ENCODE measurements at places on chromosomes 12 and 14.
A peak's percentile ranks its signal among the peaks of the same experiment; 100 is the strongest.

DNA sequence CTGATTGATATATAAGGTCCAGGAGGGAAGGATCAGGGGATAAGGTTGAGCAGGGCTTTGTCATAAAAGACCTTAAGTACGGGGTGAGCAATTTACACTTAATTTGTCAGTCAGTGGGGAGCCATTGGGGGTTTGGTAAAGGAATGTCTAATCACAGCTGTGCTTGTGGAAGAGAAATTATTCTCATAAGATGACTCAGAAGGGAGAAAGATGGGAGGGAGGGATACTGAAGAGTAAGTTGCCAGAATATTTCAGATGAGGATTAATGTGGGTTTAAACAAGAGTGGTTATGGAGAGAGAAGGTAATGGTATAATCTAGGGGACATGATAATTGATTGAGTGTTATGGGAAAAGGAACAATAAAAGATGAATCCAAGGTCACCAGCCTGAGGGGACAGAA is 500.1 kb upstream of the CCDC196 start:
- DNase-seq = no peak

GRCh38 chr14:103556946-103557758 is 5.3 kb downstream of the BAG5 start:
- DNase-seq = no peak

DNA sequence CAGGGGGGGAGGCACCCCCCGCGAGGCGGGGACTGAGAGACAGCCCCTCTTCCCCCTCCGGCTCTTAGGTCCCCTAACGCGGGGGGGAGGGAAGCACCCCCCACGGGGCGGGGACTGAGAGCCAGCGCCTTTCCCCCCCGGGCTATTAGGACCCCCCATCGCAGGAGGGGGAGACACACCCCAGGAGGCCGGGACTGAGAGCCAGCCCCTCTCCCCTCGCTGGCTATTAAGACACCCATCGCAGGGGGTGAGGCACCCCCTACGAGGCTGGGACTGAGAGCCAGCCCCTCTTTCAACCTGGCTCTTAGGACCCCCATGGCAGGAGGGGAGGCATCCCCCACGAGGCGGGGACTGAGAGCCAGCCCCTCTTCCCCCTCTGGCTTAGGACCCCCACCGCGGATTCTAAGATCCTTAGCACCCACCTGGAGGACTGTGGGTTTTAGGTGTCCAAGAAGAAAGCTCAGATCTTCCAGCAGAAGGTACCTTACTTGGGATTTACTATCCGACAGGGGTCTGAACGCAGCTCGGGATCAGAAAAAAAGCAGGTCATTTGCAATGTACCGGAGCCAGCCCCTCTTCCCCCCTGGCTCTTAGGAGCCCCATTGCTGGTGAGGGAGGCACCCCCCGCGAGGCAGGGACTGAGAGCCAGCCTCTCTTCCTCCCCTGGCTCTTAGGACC is 197.8 kb upstream of the PZP start:
- DNase-seq = no peak

DNA sequence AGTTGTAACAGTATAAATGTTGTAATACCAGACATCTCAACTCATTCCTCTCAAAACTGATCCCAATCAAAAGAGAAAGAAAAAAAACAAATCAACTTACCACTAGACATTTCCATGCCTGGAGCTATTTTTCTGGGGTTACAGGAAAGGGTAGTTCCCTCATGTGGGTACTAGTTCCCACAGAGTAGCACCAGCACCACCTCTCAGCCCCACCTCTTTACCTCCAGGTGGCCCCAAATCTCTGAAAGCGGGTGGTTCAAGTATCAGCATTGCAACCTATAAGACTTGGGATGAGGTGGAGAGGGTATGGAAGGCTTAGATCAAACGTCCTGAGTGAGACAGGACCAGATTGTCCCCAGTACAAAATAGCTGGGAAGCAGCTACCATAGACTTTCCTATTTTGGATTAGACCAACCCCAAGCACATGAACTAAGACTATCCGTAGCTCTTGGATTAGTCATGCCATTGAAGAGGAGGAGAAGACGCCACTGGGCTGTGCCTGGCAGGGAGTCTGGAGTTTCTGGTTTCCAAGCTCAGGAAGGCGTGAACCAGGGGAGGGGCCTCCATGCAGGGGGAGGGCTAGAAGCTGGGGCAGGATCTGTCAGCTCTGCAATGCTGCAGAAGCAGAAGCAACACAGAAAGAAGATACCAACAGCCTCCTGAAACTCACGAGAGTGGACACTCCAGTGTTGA is at the start of gene SLC39A2:
Gene SLC39A2, plus strand, starts transcription at position 620 of the 693 bp plus-strand sequence. CDS start 154 bp downstream, outside the sequence.
- no peak for DNase-seq

- no peak for DNase-seq
These were observed 312.4 kb upstream of the PRKD1 start for GRCh38 chr14:30240018-30240417.

DNA sequence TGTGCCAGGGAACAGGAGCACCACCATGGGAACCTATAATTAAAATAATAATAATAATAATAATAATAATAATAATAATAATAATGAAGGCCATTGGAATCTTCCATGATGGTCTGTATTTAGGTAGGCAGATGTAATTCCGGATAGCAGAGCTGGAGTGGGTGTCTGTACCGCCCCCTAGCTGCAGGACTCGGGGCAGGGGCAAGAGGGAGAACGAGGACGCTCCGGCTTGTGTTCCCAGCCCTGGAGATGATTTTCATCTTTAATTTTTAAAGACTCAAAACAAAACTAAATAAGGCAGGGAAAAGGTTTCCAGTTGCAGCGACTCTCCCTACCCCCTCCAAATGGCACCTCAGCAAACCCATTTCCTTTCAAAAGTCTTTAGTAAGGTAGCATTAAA is 501.1 kb downstream of the VRK1 start:
- DNase-seq = no peak

- no peak for DNase-seq
These were observed 137.7 kb upstream of the FGD4 start for GRCh38 chr12:32261638-32262037.

DNA sequence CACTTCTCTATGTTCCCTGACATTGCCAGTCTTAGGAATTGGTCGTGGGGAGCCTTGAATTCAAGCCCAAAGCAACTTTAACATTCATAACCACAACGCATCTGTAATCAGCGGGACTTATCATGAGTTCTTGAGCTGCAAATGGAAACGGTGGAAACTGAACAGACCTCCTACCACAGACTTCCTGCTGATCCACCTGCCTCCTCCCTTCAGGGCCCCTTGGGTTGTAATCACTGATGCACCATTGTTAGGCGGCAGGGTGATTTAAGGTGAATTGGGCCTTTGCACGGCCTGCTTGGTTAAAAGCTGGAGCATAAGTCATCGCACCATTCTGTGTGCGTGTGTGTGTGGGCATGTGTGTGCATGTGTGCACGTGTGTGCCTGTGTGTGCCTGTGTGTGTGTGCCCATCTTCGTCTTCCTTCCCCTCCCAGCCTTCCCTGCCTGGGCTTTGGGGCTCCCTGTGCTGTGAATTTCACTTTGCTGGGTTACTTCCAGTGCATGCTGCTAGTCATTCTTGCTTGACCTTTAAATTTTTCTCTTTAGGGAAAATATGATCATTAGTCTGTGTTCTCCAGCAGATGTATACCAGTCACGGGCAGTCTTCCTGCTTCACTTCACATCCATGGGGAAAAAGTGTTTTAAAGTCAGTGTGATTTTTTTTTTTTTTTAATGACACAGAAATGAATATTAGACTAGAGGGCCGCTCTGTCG is 29.1 kb downstream of the CHST11 start:
- peak; percentile 68 for DNase-seq

DNA sequence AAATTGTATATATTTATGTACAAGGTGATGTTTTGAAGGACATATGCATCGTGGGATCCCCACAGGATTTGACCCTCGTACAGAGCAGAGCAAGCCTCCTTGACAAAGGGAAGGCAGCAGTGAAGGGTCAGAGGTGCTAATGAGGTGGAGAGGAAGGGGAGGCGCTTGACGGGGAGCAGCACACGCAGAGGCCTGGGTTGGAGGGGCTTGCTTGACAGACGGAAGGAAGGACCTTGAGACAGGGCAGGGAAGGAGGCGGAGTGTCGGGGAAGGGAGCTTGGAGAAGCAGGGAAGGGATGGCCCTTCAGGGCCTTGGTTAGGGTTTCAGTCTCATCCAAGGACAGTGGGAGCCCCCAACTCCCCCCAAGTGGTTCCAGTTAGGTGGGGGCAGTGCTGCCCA is 52.6 kb downstream of the ZNF664 start:
- DNase-seq = no peak

DNA sequence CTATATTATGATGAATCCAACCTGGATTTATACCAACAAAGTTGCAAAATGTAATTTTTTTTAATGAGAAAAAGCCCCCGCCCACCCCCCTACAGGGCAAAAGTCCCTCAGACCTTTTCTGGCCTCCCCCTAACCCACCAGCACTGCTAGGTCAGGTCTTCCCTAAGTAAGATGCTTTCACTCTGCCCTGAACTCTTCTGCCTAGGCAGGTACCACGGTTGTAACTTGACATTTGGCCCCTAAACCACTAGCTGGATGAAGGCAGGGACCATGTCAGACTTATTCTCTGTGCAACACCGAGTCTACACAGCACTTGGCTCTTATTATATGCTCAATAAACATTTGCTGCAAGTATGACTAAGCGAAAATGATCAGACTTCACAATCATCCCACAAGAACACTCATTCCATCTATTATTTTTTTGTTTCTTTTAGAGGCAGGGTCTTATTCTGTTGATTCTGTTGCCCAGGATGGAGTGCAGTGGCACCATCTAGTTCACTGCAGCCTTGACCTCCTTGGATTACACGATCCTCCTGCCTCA is 63.2 kb downstream of the SPRING1 start:
- no peak for DNase-seq

DNA sequence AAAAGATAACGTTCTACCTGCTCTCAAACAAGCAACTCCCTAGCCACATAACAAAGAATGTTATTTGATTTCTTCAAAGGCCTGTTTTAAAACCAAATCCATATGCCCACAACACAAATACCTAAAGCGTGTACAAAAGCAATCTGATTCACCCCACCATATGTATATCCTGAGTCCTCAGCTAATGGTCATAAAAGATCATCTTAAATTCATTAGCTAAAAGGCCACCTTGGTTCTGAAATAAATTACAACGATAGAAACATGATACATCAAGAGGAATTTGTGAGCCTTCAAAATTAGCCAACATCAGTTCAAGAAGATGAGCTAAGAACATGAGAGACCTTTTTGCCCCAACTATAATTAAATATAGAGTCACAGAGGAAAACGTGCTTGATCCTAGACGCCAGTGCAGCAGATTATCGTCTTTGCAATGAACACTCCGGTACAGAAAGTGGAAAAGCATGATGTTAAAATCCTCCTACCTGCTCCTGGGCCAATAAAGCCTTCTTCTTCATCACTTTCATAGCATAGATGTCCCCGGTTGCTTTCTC is 20.0 kb downstream of the CIT start:
- no peak for DNase-seq

DNA sequence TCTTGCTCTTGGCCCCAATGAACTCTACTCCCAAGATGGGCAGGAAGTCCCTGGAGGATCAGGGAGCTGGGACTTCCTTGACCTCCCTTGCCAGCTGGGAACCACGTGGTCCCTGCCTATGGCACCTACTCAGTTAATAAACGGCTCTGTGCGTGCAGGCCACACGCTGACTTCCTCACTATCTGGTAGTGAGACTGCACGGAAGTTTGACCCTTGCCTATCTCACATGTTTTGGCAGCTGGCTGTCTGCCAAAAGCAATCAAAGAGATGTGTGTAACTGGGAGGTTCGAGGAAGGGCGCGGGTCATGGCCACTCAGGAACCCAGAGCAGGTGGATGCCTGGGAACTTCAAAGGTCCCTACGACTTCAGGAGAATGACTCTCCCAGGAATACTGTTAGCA is 57.9 kb downstream of the RFLNA start:
- DNase-seq = no peak

- peak; percentile 53 for DNase-seq
These were observed at the start of gene SYNE3 for GRCh38 chr14:95516554-95517181. Gene SYNE3 (minus strand): TSS chr14:95516650. CDS start chr14:95475821, 40,829 bp downstream.

DNA sequence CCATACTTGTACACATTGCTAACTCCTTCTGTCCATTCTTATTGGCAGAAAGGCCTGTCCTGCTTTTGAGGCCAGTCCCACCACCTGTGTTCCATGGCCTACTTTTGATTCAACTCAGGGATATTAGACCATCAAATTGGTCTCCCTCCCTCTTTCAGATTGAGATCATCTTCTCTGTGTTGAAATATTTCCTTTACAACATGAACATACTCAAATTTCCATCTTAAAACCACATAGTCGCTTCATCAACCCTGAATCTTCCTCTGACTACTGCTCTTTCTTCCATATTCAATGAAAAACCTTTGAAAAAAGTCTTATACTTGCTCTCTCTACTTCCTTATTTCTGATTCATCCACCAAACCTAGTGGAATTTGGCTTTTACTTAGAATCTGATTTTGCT is 34.9 kb downstream of the TRMT5 start:
- no peak for DNase-seq

DNA sequence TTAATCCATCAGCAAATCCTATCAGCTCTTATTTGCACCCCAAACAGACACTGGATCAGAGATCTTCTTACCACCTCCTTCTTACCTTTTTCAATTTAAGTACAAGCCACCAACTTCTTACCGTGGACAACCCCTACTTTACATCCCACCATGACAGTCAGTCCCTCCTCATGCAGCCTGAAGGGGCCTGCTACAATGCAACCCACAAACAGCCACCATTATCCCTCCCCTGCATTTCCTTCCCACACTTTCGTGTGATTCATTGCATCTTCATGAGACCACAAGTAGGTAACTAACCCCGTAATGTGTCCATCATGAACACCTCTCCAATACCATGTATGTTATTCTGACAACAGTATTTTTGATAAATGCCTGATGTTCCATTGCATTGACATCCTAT is 108.6 kb downstream of the BCL11B start:
- no peak for DNase-seq

DNA sequence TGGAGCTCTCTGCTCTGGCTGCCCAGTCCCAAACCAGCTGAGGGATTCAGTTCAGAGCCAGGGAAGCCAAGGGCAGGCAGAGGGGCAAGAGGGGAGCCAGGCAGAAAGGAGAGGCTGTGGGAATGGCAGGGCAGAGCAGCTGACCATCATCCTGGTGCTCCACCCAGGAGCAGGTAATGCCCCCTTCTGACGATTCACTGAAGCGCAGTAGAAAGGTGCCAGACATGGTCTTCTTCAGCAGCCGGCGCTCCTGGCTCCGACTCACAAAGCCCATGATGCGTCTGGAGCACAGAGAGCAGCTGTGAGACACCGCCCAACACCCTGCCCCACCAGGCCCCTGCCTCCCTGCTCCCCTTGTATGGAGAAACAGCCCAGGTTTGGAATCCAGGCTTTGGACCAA is 8.0 kb downstream of the IL23A start:
- peak; percentile 25 for DNase-seq

- DNase-seq = no peak
These were observed 53.4 kb upstream of the KRR1 start for GRCh38 chr12:75564852-75565251.

GRCh38 chr14:104604458-104605449 is at the start of gene TMEM179:
Gene TMEM179 (minus strand): TSS chr14:104604772. CDS start chr14:104604741, 31 bp downstream.
- no peak for DNase-seq

- DNase-seq = no peak
These were observed 32.4 kb downstream of the CCDC88C start for GRCh38 chr14:91385224-91385623.
